ENCODE measurements at places on chromosomes 2 and 18. TPM values are rescaled to one million over a fixed set of nuclear protein-coding genes. Genes with fewer than 3 reads are reported as not detected.
A peak's percentile ranks its signal among the peaks of the same experiment; 100 is the strongest.

TXNDC2 gene
- not detected for total RNA-seq

REEP1 gene
- 12.3 TPM for total RNA-seq

- no peak for DNase-seq
Measured at GRCh38 chr18:9334973-9335696, 562 bp downstream of the TWSG1 start.

DNA sequence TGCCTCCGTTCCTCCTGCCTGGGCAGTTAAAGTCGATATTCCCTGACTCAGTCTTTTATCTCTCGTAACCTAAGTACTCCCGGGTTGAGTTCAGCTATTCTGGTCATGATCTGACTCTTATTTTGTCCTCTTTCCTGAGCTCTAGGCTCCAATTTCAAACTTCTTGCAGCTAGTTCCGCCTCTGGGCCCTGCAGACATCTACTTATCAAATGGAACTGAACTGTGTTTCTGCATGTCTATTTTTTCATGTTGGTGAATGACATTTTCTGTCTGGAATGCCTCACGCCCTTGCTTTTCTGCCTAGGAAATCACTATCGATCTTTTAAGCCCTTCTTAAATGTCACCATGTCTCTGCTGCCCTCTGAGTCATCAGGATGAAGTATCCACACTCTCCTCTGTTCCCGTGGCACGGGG is 101.5 kb downstream of the VAPA start:
- DNase-seq, result no peak

- peak; percentile 76 for DNase-seq
Measured at GRCh38 chr2:147082850-147083522, 761.8 kb upstream of the ACVR2A start.

AQP12B gene
- total RNA-seq, result not detected

- no peak for DNase-seq
Measured at GRCh38 chr2:226956659-226957058, 120.8 kb downstream of the RHBDD1 start.

- no peak for DNase-seq
Measured at GRCh38 chr2:91442246-91442905, 2750.9 kb downstream of the RPIA start.
